Activated naive CD4-positive, alpha-beta T cell treated with anti-CD3 and anti-CD28 coated beads, Interleukin-2, amount 50 U/mL, for 72 hours (primary cell): ENCODE measurements at places on chromosomes 11 and 22. TPM values are rescaled to one million over a fixed set of nuclear protein-coding genes. Genes with fewer than 3 reads are reported as not detected.

Gene LDHAL6A
- total RNA-seq = not detected

DNA sequence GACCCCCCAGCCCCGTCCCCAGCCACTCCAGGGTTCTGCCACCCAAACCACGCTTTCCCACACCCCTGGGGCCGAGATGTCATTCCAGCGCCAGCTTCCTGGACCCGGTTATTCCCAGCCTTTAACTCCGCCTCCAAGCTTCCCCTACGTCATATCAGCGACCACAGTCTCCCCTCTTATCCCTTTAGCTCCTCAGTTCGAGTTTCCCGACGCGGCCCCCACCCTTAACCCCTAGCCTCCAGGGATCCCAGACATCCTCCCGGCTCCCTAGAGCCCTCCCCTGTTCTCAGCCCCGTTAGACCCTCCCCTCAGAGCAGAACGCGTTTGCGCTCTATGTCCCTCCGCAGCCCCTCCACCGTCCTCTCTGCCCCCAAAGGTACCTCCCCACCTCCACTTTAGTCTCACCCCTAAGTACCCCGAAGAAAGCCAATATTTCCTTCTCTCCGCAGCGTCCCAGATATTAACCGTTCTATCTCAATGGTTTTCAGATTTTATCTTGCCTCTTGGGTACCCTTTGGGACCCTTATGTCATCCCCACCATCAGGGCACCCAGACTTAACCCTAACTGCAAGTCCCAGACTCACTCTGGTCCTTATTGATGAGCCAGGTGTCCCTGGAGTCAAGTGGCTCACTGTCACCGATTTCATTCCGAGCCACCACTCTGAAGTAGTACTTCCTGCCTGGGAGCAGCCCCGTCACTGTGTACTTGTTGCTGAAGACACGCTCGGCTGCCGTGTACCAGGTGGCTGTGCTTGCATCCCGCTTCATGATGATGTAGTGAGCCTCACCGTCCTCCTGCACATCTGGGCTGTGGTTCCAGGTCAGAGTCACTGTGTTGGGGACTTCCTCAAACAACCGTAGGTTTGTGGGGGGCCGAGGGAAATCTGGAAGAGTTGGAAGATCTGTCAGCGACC lies 8.0 kb downstream of the TMEM86A start:
- DNase-seq = peak; percentile 35

GRCh38 chr22:33044112-33044511 lies 14.1 kb downstream of the SYN3 start:
- DNase-seq = no peak

GRCh38 chr11:16421826-16422225 lies 65.5 kb upstream of the SOX6 start:
- DNase-seq = no peak

DNA sequence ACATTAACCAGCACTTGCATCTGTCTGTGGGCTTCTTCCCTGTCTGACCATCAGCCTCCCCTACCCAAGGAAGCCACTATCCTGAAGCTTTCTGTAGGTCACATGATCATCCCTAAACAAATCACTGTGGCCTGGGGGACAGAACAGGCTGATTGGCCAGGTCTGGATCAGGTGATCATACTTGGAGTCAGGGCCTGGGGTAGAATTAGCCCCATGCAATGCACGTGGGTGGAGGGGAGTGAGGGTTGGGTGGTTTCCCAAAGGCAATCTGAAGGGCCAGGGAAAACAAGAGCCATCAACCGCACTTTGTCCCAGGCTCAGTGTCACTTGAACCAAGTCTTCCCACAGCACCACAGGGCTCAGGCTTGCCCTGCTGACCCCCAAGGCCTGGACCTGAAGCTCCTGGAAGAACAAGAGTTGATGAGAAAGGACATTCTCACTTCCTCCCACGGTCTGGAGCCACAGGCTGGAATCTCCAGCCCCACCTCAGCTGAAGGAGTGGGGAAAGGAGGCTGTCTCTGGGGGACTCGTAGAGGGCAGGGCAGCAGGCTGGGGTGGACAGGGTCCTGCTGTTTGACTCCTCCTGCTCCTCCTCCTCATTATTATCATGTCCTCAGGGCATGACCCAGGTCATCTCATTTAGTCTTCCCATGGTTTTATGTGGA lies 31.5 kb upstream of the TSPAN18 start:
- DNase-seq = no peak
